ENCODE measurements at places on chromosomes 1 and 21. TPM values are rescaled to one million over a fixed set of nuclear protein-coding genes. Genes with fewer than 3 reads are reported as not detected.

DNA sequence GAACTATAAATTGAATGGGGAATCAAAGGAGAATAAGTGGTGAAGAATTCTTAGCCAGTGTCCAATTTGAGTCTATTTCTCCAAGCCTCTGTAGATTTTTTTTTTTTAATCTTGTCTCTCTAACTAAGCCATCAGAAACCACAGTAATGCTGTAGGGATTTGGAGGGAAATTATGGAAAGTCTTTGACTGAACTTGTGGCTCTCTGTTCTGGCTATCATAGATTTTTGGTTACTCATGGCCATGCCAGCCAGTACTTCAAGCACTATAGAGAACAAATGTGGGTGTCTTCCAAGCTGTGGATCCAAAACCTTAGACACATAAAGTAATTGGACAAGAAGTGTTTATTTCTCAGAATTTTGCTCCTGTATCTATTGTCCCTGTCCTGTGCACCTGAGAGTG lies 147.9 kb downstream of the LRRC40 start:
- no peak for DNase-seq

DNA sequence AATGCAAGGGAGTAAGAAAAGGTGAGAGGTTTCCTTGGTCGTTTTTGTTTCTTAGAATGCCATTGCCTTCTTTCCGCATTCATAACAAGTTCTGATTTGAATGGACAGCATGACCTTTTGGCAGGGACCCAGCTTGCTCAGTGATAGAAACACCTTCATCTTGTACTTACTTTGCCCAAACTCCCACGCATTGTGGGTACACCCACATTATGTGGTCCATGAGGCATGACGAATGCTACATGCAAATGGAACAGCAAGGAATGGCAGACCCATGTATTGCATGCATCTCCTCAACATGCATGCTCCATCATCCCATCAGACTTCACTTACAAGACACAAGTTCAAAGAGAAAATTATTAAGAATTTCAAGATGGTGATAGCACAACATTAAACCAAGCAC lies 102.8 kb downstream of the CDC7 start:
- DNase-seq = no peak

The CELA3A gene
- not detected for total RNA-seq

- DNase-seq = no peak
Observed at GRCh38 chr1:53684741-53685140, 54.2 kb downstream of the GLIS1 start.

- no peak for DNase-seq
Observed at GRCh38 chr1:51907079-51907702, 28.7 kb upstream of the NRDC start.

DNA sequence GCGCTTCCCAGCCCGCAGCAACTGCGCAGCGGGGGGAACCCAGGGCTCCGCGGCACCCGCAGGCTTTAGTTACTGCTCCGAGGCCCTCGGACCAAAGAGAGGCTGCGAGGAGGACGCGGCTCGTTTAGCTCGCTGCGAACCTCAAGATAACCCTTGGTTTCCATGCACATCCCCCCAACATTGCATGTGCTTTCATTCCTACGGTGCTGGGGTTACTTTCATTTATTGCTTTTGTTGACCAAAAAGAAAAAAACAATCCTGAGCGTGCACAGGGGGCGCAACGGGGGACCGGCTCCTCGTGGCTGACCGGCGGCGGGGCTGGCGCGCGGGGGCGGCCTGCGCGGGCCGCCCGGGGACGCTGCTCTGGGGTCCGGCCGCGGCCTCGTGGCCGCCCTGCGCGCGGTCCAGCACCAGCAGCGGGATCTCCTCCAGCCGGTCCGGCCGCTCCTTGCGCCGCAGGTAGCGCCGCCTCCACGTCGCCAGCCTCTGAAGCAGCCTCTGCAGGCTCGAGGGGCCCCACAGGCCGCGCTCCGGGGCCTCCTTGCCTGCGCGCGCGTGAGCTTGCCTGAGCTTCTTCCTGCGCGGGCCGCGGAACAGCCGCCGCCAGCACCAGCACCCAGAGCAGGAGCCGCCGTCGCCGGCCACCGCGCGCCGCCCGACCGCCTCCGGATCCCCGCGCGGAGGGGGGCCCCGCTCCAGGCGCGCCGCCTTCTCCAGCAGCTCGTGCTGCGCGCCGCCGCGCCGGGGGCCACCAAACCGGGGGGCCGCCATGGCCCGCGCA lies 77.4 kb downstream of the DESI2 start:
- DNase-seq = no peak

DNA sequence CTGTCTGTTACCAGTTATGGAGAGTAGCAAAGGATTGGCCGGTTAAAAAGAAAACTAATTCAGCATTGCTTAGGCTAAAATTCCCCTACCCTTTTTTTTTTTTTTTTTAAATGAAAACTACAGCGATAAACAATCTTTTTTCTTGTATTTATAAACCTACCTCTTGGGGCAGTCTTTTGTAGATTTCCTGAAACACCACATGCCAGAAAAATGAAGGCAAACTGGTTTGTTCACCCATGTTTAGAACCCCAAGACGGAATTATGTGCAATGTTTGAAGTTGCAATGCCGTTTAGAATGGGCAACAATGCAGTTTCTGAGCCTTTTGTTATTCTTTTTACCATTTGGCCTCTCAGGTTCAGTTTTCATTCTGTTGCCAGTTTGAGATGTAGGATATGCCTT lies 59.1 kb downstream of the PRDM2 start:
- DNase-seq = no peak

DNA sequence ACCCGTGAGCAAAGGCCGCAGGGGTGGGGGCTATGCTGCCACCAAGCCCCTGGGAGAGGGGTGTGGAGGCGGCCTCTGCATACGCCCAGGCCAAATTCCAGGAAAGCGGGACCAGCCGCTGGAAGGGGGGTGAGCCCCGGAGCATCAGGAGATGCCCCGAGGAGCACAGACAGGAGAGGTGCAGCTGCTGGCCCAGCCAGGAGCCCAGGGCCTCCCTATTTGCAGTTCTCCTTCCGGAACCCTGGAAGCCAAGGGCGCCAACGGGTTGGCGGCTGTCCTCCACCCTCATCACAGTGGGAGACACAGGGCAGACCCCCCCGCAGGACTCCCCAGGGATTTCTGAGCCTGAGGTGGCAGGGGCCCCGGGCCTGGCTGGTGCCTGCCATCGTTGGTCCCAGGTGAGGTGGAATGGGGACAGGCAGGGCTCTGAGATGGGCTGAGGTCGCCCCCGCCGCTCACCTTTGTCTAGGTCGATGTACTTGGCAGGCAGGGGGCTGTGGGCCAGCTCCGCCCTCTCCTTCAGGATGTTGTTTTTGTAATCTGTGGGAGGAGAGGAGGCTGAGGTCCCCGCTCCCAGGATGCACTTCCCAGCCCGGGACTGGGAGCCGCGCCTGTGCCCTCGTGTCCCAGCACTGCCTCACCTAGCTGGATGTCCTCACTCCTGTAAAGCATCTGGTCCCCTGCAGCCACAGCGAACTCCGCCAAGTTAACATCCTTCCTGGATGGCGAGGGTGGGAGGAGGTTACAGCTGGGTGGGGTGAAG lies 4.4 kb upstream of the DVL1 start:
- no peak for DNase-seq

GRCh38 chr1:228175316-228176023 lies 9.9 kb downstream of the IBA57 start:
- no peak for DNase-seq

DNA sequence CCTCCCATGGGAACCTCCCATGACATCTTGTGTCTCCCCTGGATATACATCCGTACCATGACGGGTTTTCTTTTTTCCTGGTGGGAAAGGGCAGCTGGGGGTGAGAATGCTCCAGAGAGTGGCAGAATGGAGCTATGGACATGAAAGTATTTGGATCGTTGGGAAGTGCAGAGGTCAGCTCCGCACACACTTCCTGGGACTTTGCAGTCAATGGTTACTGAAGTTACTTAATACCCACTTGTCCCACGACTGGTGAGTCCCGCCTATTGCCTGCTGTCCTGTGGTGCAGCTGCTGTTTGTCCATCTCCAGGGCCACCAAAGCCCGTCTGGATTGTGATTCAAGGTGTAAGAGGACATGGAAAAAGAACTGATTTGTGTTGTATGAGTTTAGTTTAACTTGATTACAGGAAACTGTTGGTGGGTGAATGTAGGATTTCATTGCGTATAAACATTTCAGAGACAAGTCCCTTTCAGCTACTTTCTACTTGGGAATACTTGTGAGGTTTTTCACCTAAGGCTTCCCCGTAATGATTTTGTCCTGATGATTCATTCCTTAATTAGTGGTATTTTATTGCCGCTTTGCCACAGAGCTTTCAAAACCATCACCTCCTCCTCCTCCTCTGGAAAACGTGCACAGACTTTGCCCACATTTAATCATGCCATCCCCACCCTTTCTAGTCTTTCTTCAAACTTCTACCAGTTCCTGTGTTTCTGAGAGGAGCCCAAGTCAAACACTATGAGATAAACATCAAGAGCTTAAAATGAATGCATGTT lies 308.8 kb downstream of the KIF26B start:
- DNase-seq = no peak

GRCh38 chr1:8422510-8423268 lies 104.8 kb downstream of the SLC45A1 start:
- DNase-seq = no peak

DNA sequence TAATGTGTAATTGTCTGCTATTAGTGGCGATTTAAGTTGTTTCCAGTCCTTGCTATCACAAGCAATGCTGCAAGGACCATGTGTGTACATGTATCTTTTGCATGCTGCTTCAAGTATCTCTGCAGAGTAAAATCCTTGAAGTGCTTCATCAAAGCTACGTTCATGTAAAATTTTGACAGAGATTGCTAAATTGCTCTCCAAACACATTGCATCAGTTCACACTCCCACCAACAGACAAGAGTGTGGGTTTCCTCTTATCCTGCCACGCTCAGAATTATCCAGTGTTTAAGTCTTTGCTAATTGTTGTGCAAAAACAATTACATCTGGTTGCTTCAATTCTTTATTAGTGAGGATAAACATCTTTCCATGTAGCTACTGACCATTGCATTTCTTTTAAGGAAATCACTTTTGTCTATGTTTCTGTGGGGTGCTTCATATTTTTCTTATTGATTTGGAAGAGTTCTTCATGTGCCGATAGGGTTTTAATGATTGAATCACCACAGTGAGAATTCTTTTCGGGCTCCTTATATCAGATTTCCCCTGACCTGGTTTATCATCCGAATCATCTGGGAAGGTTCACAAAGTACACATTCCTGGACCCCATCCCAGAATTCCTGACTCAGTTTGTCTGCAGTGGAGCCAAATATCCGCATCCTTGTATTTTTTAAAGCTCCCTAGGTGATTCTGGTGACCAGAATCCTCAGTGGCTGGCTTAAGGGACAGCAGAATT lies 56.3 kb upstream of the GALNT2 start:
- no peak for DNase-seq

The CLDN17 gene
- not detected for total RNA-seq

GRCh38 chr1:207923561-207923960 lies 12.6 kb upstream of the CD34 start:
- no peak for DNase-seq

- no peak for DNase-seq
Observed at GRCh38 chr1:23526329-23527041, 4.5 kb downstream of the E2F2 start.

DNA sequence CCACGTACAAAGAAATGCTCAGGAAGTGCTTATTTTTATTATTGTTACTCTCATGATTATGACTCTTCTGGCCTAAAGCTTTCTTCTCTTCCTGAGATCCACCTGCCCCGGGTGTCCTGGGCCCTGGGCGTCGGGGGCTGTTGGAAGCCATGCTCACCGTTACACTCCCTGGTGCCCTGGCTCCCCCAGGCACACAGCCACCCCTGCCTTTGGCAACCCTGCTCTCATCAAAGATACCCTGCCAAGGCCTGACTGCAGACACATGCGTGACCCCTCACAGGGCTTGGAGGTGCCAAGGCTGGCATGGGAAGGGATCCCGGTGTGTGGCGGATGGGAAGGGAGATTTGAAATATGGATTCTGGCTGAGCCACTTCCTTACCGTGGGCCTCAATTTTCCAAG lies 3.3 kb upstream of the KISS1 start:
- no peak for DNase-seq

DNA sequence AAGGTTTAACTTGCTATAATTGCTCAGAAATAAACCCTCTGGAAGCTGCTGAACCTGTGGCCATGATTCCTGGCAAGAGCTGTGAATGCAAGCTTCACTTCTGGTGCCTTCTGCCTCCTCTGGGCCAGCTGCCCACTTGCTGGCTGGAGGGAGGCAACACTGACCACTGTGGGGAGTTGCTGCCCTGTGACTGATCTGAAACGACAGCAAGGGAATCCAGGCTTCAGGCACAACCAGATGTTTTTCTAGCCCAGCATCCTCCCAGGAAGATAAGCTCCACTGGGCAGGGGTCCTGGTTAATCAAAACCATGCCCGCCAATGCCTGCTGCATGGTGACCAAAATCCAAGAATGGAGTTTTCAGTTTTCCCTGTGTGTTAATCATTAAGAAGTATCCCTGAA lies 180.0 kb upstream of the HMGB4 start:
- DNase-seq = no peak

GRCh38 chr21:37509802-37510393 lies 143.3 kb downstream of the DYRK1A start:
- no peak for DNase-seq

DNA sequence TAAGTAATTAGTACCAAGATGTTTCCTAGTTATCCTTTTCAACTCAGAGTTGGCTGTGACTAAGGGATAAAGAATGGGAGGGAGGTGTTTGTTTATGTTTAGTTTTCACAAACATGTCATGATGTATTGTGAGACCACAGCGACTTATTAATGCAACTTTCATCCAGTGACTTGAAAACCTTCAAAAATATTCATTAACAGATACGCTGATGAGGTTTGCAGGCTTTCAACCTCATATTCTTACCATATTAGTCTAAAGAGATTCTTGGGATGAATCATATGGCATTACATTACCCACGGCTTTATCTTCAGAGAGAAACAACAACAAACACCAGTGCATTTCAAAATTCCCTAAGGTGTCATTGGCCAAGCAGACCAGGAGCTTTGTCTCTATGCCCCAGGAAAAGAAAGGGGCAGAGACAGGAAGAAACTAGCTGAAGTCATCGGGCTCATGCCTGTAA lies 36.4 kb downstream of the PALMD start:
- DNase-seq = no peak

DNA sequence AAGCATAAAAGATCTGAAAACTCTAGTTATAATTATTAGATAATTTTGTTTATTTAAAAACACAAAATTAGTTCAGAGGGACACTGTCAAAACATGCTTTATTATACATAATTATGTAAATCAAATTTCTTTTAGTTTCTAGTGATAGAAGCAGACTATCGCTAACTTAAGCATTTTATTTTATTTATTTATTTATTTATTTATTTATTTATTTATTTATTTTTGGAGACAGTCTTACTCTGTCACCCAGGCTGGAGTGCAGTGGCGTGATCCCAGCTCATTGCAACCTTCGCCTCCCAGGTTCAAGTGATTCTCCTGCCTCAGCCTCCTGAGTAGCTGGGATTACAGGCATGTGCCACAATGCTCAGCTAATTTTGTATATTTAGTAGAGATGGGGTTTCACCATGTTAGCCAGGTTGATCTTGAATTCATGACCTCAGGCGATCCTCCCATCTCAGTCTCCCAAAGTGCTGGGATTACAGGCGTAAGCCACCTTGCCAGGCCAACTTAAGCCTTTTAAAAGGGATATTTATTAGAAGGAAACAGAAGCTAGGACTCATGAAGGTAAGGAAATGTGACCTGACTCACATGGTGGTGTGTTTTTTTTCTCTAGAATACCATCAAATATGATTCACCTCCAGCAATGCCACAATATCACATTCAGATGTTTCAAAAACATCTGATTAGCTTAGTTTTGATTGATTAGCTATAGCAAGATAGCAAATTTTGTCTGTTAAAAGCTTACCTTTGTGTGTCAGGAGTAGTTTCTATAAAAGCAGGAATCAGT lies 1357.4 kb upstream of the ADGRL4 start:
- no peak for DNase-seq

The COL6A1 gene
- total RNA-seq = 15.8 TPM

The PPT1 gene
- 70.6 TPM for total RNA-seq

The AJAP1 gene
- total RNA-seq = not detected
